Activated naive CD4-positive, alpha-beta T cell treated with anti-CD3 and anti-CD28 coated beads, Interleukin-2, amount 50 U/mL, for 16 hours (primary cell): ENCODE measurements at places on chromosomes 7 and 10.

- no peak for DNase-seq
These were observed 61.4 kb downstream of the SYPL1 start for GRCh38 chr7:106050746-106051117.

DNA sequence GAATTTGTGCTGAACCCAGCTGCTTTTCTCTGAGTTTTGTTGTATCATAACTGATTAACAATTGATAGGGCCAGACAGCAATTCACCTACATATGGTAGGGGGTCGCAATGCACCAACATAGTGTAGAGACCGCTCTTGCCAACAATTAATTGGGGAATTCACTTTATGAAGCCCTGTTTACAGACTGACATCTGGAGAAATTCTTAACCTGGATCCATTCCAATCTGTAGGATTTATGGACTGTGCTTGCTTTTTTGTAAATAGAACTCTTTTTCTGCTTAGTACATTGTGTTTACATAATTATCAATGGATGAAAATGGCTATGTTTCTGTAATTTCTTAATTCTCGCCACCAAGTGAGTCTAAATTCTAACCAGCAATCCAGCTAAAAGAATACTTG, 311.7 kb upstream of the BMPER start:
- no peak for DNase-seq

DNA sequence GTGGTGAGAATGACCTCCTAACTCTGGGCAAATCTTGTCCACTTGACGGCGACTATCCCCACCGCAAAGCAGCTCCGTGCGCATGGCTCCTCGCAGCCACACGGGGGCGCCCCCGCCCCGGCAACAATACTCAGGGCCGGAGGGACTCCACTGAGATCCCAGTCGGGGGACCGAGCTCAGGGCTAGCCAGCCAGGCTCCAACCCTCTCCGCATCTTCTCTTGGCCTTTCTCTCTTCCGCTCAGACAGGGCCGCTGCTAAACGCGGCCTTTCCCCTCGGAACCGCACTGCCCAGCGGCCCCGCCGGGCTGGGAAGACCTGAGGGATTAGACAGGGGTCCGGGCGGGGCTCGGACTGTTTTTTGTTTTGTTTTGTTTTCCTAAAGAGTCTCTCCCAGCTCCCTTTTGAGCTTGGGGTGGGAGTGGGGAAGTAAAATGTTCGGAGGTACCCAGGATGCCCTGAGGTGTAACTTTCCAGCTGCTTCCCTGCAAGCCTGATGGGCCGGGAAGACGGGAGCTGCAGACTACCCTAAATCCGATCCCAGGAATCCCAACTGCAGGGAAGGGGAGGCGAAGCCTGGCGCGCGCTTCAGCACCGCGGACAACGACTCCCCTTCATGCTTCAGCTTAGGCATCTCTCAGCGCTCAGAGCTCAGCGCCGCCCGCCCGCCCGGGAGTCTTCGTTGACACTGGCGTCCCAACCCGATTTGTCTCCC, 2.7 kb downstream of the KCNIP2 start:
- DNase-seq: peak; percentile 71

DNA sequence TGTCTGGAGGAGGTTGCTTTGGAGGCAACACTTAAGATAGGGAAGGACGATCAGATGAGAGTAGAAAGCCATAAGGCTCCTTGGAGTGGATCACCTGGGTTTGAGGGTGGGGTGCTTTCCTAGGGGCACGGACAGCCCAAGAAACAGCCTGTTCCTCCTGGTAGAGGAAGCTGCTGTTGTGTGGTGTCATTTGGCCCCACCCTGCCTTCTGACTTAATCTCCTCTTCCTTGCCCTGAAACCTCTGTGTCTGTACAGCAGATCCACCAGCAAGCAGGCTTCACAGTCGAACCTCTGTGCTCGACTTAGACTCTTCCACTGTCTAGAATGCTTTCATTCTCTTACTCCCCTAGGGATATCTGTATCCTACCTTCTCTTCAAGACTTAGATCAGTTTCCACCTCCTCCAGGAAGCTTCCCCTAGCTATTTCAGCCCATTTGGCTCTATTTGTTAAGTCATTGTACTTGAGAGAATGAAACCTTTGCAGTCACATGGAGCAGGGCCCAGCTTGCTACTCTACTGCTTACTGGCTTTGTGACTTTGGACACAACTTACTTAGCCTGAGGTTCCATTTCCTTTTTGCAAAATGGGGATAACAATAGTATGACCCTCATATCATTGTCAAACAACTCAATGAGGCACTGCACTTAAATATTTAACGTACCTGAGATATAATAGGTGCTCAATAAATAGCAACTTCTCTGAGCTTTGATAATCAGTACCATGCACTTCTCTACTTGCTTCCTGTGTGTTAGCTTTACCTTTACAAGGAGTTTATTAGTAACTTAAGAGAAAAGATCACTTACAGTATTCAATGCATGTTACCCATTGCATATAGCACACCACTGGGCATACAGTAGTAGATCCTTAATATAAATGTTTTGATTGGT, 5.0 kb downstream of the MXI1 start:
- peak; percentile 31 for DNase-seq

GRCh38 chr7:144632724-144633123, 203.1 kb downstream of the TPK1 start:
- DNase-seq: no peak

- no peak for DNase-seq
These were observed at the start of gene HIP1 for GRCh38 chr7:75738604-75738974. Gene HIP1, minus strand, starts transcription at chr7:75738941. Its CDS starts 21 bp downstream, at chr7:75738920.
